Skeletal muscle cell (primary cell): ENCODE measurements at places on chromosomes 1 and 21.

- DNase-seq, result no peak
Observed at GRCh38 chr1:192789871-192790270, 19.0 kb upstream of the RGS2 start.

- DNase-seq, result no peak
Observed at GRCh38 chr1:8815582-8816151, 1.8 kb downstream of the RERE start.

GRCh38 chr1:58352476-58353092 is 193.9 kb downstream of the OMA1 start:
- no peak for DNase-seq

DNA sequence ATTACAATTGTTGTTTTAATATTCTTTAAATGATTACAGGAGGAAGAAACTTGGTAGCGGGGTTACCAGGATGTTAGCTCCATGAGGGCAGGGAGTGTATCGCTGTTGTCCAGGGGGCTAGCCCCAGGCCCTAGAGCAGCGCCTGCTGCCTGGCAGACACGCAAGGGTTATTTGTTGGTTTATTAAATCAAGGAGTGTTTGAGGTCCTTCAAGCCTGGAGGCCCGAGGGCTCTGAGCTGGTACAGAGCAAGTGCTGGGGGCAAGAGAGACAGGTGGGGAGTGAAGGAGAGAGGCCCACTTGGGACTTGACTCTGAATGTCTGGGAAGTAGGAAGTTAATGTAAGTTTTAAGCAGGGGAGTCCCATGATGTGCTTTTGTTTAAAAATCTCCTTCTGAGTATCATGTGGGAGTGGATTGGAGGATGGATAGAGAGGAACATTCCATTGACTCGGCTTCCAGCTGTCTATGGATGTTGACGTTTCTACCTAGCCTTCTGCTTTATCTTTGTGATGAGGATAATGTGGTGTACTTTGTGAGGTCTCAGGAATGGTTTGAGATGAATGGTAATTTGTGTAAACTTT is 8.7 kb downstream of the ITSN1 start:
- DNase-seq, result no peak

DNA sequence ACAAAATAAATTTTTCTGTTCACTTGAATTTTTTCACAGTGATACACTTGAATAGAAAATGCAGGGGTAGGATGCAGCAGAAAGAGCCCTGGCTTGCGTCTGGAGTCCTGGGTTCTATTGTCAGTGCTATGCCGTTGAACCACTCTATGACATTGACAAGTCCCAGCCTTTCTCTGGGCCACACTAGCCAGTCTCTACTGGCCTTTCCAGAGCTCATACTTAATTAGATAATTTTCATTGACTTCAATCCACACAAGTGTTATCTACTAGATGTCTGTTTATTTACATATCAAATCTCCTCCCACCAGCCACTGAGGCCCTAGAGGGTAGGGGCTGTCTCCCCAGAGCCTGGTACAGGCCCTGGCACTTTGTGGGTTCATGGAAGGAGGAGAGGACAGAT is 15.5 kb upstream of the CELA3B start:
- no peak for DNase-seq

DNA sequence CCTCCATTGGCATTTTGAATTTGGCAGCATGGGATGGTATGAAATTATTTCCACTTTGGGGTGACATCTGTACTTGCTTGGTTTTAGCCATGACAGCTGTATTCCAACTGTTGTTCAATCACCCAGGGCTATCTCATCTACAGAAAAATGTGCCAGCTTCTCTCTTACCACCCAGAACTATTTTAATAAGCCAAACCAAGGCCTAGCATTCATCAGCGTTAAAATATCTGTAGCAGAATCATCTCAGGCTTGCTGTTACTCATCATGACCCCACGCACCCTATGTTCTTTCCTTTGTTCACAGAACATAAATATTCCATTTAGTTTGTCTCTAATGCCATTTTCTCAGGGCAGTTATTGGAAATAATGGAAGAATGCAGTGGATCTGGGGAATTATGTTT is 49.8 kb downstream of the GIPC2 start:
- peak; percentile 85 for DNase-seq

GRCh38 chr1:198934901-198935305 is 296.1 kb downstream of the PTPRC start:
- no peak for DNase-seq

- DNase-seq, result no peak
Observed at GRCh38 chr1:93851327-93851712, 27.7 kb downstream of the DNTTIP2 start.

DNA sequence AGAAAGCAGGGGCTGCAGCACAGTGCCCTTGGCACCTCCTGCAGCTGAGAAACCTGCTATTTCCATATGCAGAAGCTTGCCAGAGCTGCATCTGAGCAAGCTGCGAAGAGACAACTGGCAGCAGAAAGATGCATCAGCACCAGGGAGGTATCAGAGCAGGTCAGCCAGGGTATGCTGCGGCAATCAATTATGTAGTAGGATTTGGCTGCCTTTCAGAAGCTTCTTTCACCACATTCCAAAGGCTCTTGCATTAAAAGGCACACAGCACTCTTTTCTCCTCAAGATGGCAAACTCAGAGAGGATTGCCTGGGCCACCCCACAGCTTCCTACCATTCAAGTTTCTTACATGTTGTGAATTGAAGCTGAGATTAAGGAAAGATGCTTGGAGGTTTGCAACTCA is 47.6 kb upstream of the RAP1A start:
- peak; percentile 64 for DNase-seq

GRCh38 chr1:47938520-47938919 is 58.7 kb downstream of the TRABD2B start:
- no peak for DNase-seq

- DNase-seq, result no peak
Observed at GRCh38 chr1:43530483-43531106, at the start of gene PTPRF. Gene PTPRF (plus strand): TSS chr1:43530883. CDS start chr1:43545076, 14,193 bp downstream.

DNA sequence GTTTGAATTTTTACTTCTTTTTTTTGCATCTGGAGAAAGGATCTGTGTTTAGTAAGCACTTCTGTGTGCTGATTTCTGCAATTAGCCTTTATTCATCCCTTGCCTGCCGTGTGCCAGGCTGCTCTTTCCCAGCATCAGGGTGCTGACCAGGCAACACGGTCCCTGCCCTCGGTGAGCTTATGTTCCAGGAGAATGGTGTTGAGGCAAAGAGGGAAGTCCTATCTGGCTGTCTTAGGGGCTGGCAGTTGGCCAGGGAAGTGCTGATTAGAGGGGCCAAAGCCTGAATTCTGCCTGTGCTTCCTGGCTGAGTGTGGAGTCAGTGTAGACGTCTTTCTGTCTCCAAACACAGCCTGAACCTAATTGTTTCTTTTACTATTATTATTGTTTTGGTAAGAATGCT is 187.1 kb downstream of the CAMTA1 start:
- DNase-seq, result no peak

DNA sequence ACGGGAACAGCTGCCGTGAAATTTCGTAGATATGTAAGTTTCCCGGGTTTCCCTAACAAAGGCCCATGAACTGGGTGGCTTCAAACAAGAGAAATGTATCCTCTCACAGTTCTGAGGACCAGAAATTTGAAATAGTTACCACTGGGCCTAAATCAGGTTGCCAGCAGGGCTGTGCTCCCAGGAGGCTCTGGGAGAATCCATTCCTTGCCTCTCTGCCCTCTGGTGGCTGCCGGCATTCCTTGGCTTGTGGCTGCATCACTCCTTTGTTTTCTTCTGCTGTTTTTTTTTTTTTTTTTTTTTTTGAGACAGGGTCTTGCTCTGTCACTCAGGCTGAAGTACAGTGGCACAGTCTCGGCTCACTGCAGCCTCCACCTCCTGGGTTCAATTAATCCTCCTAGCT is 23.7 kb downstream of the UMODL1 start:
- DNase-seq, result no peak

GRCh38 chr1:115501476-115501875 is 140.3 kb upstream of the VANGL1 start:
- DNase-seq, result no peak

- no peak for DNase-seq
Observed at GRCh38 chr1:43451157-43451591, 2.6 kb downstream of the HYI start.

GRCh38 chr21:46559291-46559983 is 45.4 kb downstream of the S100B start:
- DNase-seq, result no peak

DNA sequence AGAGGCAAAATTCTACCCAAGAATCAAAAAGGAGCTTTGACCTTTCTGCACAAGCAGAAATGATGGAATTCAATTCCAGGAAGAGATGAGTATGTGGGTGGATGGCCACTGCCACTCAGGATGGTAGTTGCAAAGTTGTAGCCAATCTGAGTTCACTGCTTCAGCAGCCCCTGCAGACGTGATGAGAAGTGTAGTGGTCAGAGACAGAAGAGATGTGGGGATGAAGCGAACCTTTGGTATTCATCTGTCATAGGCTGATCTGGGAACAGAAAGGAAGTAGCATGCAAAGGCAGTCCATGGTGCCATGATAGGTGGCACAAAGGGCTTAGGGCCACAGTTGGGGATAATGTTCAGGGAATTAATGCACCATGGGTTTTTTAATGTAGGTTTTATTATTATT is 81.1 kb upstream of the PGBD5 start:
- DNase-seq, result no peak

DNA sequence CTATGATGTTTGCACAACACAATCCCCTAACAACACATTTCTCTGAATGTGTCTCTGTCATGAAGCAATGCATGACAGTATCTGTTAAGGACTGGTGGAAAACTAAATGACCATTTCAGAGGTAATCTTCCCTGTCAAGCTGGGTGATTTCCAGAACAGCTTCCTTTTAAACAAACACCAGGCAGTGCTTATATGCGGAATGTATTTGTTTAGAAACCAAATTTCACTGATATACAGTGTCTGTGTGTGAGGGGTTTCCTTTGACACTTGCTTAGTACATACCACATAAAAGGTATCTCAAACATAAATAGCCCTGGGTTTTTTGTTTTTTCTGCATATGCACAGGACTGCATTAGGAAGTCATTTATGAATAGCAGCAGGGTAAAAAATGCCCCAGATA is 95.6 kb downstream of the TGFBR3 start:
- no peak for DNase-seq

GRCh38 chr1:232626452-232626851 is 3.5 kb downstream of the SIPA1L2 start:
- no peak for DNase-seq

GRCh38 chr1:85172684-85173337 is 28.0 kb downstream of the SYDE2 start:
- no peak for DNase-seq

- no peak for DNase-seq
Observed at GRCh38 chr1:173137107-173137706, 69.9 kb downstream of the TNFSF4 start.

DNA sequence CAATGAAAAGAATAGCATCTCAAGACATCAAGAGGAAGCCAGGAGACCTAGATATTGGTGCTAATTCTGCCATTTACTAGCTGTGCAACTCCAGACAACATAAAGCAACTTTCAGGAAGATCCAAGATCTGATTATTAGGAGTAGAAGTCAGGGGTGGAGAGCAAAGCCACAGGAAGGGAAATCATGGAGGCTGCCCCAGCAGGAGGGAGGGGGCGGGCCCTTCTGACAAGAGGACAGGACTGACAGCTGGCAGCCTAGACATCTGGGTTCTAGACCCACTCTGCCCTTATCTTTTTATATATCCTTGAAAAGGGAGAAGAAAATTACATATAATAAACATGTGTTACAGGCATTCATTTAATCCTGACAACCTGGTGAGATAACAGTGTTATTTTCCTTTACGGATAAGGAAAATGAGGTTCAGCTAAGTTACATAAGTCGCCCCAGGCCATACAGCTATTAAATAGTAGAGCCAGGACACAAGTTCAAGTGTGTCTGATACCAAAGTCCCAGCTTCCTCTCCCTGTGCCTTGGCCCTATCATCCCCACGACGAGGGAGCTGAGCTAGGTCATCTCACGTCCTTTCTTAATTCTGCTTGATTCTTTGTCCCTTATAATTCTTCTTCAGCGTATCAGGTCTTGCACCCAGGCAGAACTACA is 46.6 kb downstream of the ARHGEF11 start:
- no peak for DNase-seq

DNA sequence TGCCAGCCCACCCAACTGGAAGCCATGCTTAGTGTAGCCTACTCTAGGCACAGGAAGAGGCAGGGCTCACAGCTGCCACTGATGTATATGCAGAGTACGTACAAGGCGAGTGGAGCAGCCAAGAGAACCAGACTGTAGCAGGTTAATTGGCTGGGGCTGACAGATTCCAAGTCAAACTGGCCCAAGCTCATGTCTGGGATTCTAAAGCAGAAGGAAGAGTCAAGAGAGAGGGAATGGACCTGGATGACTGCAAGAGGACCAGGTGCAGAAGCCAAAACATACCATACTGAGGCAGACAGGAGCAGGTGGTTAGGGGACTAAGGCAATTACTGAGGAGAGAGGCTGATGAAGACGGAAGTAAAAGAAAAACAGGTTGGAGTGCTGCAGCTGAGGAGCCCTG is 51.3 kb upstream of the LRRN2 start:
- DNase-seq, result no peak

DNA sequence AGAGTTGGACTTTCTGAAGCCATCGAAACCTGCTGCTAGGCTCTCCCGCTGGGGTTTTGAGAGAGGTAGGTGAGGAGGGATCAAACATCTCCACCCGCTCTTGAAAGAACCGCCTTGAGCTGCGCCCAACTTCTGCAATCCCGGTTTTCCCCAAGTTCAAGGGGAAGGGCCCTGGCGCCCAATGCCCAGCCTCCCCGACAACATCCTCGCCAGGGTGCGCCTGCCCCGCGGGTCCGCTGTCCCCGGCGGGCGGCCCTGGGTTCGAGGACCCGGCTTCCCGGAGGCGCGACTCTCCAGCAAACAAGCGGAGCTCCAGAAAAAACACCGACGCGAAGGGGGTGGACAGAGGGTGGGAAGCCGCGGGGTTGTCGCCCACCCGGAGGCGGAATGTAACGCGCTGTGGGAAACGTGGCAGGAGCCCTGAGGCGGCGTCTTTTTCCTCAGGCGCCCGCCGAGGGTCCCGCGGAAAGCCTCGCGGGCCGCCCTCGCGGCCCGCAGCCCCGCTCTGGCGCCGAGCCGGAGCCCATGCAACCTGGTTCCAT is 607 bp downstream of the BTG3 start:
- no peak for DNase-seq

DNA sequence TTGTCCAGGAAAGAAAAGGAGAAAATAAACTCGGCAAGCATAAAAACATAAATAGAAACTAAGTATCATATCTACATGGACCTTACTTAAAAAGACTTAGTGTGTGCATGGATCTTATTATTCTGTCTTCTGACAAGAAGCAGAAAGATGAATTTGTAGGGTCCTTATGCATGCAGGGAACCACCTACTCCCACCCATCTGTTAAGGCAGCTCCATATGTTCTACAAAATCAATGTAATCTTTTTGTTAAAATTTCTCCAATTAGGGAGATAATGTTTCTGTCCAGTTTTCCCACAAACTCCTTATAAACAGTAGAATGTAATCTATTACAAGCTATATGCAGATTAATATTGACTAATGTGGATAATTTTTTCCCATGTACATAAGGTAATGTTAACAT is 13.9 kb upstream of the PTPN14 start:
- no peak for DNase-seq

GRCh38 chr1:185144233-185144632 is 12.5 kb downstream of the TRMT1L start:
- DNase-seq, result no peak
